ENCODE measurements at places on chromosomes 11 and 22.

DNA sequence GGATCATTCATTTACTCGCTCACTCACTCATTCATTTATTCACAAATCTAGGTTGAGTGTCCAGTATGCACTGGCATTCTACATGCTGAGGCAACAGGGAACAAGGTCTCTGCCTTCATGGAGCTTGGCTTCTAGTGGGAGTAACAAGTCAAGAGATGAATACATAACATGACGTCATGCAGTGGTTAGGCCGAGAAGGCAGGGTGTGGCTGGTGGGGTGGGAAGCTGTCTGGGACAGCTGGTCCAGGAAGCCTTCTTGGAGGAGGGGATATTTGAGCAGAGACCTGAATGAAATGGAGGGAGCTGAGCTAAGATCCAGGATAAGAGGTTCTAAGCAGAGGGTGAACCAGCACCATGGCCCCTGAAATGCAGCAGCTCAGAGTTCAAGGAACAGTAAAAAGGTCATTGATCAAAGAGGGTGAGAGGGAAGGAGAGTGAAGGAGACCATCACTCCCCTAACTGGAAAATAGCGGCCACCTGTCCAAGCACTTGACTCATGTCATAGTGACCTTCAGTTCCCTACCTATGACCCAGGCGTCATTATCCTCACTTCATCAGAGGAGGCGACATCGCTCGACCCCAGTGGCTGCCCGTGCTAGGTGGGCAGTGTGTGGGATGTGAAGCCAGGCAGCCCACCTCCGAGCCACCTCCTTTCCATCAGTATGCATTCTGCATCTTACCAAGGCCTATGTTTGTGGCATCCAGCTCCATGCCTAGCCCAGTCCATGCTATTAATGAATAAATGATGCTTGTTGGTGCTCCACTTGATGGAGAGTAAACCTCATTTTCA, 105.0 kb downstream of the TSPAN18 start:
- DNase-seq: no peak

DNA sequence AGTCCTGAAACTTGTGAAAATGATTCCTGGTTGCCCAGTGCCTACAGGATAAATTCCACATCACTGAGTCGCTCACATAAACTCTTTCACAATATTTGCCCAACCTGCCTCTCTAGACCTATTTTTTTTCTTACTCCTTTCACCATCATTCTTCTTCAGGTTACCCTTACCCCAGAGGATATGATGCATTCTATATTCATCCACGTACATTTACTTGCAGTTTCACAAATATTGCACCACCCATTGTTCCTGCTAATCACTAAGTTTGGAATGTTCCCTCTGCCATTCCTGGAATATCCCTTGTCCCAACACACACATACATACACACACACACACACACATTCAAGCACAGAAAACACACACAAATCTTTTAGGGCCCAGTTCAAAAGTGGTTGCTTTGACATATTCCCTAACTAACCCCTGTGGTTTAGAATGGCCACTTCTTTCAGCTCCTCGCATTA, 379.5 kb downstream of the ETS1 start:
- no peak for DNase-seq

DNA sequence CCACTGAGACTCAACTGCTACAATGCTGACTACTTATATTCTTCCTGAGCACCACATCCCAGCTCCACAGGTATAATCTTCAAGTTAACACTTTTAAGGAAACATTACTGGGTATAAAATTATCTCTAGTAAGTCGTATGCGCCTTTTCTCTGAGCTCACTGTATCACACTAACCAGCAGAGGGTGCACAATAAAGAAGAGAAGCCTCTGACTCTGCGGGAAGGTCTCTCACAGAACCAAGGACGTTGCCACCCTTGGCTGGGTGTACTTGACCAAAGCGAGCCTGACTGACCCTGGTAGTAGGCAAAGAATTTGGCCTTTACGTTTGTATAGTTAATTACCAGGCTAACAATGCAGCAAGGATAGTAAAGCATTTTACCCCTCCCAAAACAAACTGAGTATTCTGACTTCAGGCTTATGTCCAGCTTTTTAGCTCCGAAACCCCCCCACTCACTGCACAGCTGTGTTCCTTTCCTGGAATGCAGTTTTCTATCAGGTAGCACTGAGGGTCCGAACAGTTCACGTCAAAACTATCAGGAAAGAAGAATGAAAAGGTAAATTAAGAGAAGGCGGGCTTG, at the start of gene BTBD18:
TSS of gene BTBD18 (minus strand) at position 144 of the 578 bp plus-strand sequence. CDS start 631 bp downstream, outside the sequence.
- DNase-seq: peak; percentile 37

DNA sequence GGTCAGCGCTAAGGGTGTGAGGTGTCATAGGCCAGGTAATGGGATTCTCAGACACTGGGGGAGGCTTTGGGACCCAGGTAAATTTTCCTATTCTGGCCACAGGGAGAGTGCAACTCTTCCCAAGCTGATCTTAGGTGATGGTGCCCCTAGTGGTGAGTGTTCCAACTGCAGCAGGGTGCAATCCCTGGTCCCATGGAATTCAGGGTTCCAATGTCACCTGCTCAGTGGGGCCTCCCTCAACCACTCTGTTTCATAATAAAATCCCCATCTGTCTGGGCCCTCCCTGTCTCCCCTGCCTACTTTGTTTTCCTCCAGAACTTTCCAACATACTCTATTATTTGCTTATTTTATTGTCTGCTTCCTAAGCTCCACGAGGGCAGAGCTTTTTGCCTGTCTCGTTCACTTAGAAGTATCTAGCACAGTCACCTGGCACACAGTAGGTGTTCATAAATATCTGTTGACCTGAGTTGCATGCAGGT, 2.9 kb upstream of the SGSM1 start:
- peak; percentile 37 for DNase-seq

- no peak for DNase-seq
Observed at GRCh38 chr11:117572129-117572528, 224.9 kb downstream of the DSCAML1 start.

DNA sequence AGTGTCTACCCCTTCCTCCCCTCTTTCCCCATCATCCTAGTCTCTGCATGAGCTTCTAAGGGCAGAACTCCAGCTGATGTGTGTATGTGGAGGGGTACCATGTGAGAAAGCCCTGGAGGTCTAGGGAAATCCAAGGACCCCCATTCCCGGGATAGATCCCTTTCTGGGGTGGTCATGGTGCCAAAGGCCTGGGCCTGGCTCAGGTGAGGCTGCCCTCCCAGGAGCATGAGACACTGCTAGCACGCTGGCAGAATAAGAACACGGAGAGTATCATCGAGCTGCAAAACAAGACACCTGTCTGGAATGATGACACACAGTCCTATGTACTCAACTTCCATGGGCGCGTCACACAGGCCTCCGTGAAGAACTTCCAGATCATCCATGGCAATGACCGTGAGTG, 19.6 kb downstream of the TUB start:
- peak; percentile 2 for DNase-seq

DNA sequence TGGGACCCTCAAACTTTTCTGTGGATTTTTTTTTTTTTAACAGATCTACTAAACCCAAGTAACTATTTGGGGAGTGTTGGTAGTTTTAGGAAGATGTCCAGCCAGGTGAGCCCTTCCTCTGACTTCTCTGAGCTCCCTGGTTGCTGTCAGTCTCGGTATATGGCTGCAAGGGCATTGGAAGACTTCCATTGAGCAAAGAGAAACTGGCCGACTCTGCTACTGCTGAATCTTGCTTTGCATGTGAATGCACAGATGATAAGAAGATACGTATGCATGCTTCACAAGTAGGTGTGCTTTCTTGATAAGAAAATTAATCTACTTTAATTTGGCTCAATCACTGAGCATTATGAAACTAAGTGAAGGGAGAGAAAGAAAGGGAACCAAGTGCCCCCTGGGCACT, 51.1 kb downstream of the BARX2 start:
- no peak for DNase-seq

DNA sequence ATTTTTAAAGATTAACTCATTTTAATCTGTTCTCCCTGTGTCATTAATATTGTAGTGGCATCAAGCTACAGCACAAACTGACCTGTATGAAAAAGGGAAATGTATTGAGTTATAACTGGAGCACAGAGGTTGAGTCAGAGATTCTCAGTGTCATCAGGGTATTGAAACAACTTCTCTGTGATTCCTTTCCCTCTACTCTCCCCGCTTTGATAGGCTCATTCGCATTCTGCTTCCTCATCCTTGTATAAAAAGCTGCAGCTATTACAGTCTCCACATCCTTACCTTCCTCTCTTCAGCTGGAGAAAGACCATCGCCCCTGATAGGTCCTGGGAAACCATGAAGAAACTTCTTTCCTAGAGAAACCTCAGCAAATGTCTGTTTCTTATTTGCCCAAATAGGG, 90.0 kb downstream of the BDNF start:
- no peak for DNase-seq

- DNase-seq: no peak
Observed at GRCh38 chr11:94584978-94585377, 17.8 kb downstream of the PIWIL4 start.

DNA sequence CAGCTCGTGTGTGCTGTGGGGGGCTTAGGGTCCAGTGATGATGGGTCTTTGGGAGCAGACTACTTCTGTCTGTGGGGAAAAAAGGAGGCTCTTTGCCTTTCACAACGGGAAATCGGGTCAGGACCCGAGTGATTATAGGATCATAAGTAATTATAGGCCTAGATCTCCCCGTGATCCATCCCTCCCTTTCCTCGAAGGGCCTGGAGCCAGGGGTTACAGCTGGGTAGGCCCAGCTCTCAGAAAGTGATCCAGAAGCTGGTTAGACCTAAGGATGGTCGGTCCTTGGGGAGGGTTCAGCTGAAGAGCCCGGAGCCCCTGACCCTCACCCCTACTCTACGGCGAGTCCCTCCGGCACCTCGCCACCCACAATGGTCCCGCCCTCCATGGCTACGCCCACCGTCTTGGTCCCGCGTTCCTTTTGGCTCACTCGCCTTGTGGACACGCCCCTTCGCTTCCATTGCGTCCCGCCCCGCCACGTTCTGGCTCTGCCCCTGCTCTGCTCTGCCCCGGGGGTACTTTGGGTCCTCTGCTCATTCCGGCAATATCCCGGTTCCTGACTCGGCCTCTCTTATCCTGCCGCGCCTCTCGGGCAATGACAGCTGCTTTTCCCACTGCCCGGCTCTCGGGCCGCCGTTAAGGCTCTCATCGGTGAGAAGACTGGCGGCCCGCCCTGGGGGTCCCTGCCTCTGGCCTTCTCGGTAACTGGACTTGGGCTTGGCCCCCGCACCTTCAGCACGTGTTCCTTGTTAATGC, 5.0 kb downstream of the IGSF22 start:
- peak; percentile 89 for DNase-seq

- DNase-seq: no peak
Observed at GRCh38 chr11:46682773-46683752, 17.4 kb downstream of the ARHGAP1 start.

DNA sequence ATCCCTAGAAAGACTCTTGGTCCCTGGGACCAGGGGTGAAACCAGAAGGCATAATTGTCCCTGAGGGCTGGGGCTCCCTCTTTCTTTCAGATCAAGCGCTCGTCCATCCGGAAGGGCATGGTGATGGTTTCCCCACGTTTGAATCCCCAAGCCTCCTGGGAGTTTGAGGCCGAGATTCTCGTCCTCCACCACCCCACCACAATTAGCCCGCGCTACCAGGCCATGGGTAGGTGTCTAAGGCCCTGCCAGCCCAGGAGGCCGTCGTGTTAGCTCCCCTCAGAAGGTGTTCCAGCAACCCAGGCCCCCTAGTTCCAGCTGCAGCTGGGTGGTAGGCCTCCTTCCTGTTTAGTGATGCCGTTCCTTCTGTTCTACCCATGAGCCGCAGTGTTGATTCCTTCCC, 21.4 kb downstream of the GTPBP1 start:
- no peak for DNase-seq
